Cardiac muscle cell (in vitro differentiated cells and primary cell): ENCODE measurements at places on chromosomes 1 and 21. TPM values are rescaled to one million over a fixed set of nuclear protein-coding genes. Genes with fewer than 3 reads are reported as not detected.

The S100A9 gene
- 0.74 and 1.3 TPM in 2 replicates for total RNA-seq

The TNNI3K gene
- 4.4 and 6.6 TPM in 2 replicates for total RNA-seq

DNA sequence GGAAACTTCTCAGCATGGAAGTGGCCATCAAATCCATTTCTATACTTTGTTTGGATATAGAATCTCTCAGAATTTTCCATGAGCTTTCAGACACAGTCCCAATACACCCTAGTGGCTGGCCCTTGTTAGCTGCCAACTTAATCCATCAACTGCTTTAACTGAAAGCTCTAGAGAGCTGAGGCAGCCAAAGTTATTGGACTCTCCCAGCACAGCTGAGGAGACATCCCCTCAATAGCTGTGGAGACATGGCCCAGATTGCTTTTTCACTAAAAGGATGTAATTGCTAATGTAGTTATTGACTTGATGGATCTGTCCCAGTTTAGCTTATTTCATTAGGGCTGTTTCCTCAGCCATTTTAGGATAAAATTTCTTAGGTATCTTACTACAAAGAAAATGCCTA, 94.8 kb upstream of the PRMT6 start:
- H3K27ac ChIP-seq: no peak overlapping the region
- no peak for DNase-seq
- no peaks in the 10 kb centered on the region for H3K36me3 ChIP-seq
- H3K4me1 ChIP-seq: no peaks in the 10 kb centered on the region
- no peak overlapping the region for H3K4me3 ChIP-seq
- no peaks in the 10 kb centered on the region for H3K27me3 ChIP-seq

GRCh38 chr1:70963374-70963773, 84.2 kb downstream of the PTGER3 start:
- no peak for DNase-seq
- H3K27ac ChIP-seq: no peak overlapping the region
- no peaks in the 10 kb centered on the region for H3K4me1 ChIP-seq
- no peak overlapping the region for H3K4me3 ChIP-seq

The KCNK2 gene
- not detected in 2 replicates for total RNA-seq

- no peaks in the 10 kb centered on the region for H3K36me3 ChIP-seq
- peaks cover 7% of the 10 kb centered on the region for H3K27me3 ChIP-seq
- no peak overlapping the region for H3K27ac ChIP-seq
- H3K4me3 ChIP-seq: no peak overlapping the region
- H3K4me1 ChIP-seq: no peaks in the 10 kb centered on the region
- no peak for DNase-seq
These were observed 84.3 kb downstream of the TENT5C start for GRCh38 chr1:117689997-117690625.

The GPR157 gene
- 13.6 and 17.4 TPM in 2 replicates for total RNA-seq

The RIPPLY3 gene
- total RNA-seq: not detected in 2 replicates
